ENCODE measurements at places on chromosomes 6 and 20. TPM values are rescaled to one million over a fixed set of nuclear protein-coding genes. Genes with fewer than 3 reads are reported as not detected.

Gene NKAIN4
- 53.5 TPM for polyA plus RNA-seq

Gene TNFRSF6B
- polyA plus RNA-seq, result 1.6 TPM

Gene LIN28B
- polyA plus RNA-seq, result 0.04 TPM

Gene DEFB123
- polyA plus RNA-seq, result not detected

Gene ADGRG6
- polyA plus RNA-seq, result 7.2 TPM

Gene GPR63
- 3.3 TPM for polyA plus RNA-seq

Gene OPN5
- 0.32 TPM for polyA plus RNA-seq

Gene RREB1
- polyA plus RNA-seq, result 26.9 TPM

Gene IL17A
- polyA plus RNA-seq, result not detected

Gene CEP162
- 5.2 TPM for polyA plus RNA-seq

Gene RFX6
- not detected for polyA plus RNA-seq

Gene ADTRP
- polyA plus RNA-seq, result 0.49 TPM

Gene ARHGAP18
- 18.1 TPM for polyA plus RNA-seq

Gene OR2B6
- not detected for polyA plus RNA-seq

Gene CRIP3
- 2.1 TPM for polyA plus RNA-seq

Gene OTOR
- not detected for polyA plus RNA-seq

Gene PLCG1
- 88.7 TPM for polyA plus RNA-seq

Gene GPX5
- polyA plus RNA-seq, result not detected

Gene ZC2HC1B
- polyA plus RNA-seq, result not detected

Gene TREM1
- 0.46 TPM for polyA plus RNA-seq

Gene PCMTD2
- polyA plus RNA-seq, result 70.6 TPM

Gene CCNC
- 33.9 TPM for polyA plus RNA-seq

Gene PNPLA1
- polyA plus RNA-seq, result 0.27 TPM

Gene CENPW
- 8.8 TPM for polyA plus RNA-seq
